Stimulated activated CD4-positive, alpha-beta T cell treated with anti-CD3 and anti-CD28 coated beads, Interleukin-1b, Interleukin-23, amount 100 ng/mL, for 1 hour (primary cell): ENCODE measurements at places on chromosomes 11 and 22.

DNA sequence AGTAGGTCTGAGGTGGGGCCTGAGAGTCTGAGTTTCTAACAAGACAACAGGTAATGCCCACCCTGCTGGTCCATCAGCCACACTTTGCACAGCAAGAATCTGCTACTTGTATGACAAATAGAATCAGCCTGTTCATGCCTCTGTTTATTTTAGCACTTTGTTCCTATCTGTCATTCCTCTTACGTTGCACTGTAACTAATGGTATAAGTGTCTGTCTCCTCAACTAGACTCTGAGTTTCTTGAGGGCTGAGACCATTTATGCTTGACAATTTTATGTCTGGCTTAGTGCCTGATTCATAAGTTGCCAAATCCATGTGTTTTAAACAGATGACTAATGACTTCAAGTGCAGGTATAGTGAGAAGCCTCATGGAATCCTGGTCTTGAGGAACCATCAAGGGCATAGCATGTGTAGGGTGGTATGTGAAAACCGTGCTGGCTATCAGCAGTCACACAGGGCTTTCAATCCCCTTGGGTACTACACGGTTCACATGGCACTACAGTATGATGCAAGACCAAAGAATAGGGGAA, 209.7 kb downstream of the C11orf91 start:
- DNase-seq, result no peak

DNA sequence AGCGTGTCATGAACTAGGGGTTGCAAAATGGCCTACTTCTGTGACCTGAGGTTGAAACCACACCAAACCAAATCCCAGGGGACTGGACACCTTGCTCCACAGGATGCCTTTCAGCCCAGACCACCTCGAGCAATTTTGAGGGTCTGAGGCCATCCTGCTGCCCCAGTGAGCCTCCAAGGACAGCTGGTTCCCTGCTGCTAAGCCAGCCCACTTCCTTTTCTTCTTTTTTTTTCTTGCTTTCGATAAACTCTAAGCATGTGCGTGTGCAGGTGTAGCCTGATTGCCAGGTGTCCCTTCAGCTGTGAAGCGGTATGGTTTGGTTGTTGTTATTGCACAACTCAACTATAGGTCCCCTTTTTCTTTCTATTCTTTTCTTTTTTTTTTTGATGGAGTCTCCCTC, 2.7 kb downstream of the CRYBB1 start:
- no peak for DNase-seq

- DNase-seq, result no peak
These were observed 30.1 kb upstream of the TP53I11 start for GRCh38 chr11:44980533-44981427.

DNA sequence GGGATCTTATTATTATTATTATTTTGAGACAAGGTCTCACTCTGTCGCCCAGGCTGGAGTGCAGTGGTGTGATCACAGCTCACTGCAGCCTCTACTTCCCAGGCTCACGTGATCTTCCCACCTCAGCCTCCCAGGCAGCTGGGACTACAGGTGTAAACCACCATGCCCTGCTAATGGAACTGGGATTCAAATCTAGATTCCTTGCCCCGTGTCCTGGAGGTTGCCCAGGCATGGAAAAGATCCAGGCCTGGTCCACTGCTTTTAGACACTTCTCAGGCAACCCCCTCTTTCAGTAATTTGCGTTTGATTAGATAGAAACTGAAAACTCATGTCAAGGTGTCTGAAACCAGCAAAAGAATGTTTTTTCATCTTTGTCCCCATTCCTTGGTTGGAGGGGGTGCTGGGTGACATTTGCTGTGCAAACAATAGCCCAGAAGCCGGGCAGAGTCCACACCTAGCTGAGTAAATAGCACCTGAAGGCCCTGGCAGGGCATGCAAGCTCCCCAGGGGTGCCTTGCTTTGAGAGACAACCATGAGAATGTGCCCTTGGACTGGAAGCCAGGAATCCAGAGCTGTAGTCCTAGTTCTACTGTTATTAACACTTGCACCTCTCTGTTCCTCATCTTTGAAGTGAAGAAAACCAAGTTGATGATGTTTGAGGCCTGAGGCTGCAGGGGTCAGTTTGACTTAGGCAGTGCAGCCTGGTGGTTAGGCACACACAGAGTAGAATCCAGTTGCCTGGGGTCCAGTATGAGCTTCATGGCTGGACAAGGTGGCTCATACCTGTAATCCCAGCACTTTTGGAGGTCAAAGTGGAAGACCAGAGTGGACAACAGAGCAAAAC, 19.1 kb upstream of the XBP1 start:
- DNase-seq, result no peak

GRCh38 chr11:64267207-64267945, 16.0 kb downstream of the PLCB3 start:
- no peak for DNase-seq

DNA sequence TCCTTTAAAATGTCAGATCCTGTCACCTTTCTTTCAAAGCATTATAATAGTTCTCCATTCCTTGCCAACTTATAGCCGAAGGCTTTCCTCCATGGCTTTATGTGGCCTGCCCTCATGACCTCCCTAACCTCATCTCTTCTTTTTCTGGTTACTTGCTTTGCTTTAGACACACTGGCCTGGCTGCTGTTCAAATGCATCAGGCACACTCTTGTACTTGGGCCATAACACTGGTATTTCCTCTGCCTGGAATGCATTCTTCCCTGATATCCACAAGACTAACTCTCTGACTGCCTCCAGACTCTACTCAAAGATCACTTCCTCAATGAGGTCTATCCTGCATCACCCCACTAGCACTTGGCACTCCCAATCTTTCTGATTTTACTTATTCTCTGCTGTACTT, 710.3 kb downstream of the KCNA4 start:
- no peak for DNase-seq

DNA sequence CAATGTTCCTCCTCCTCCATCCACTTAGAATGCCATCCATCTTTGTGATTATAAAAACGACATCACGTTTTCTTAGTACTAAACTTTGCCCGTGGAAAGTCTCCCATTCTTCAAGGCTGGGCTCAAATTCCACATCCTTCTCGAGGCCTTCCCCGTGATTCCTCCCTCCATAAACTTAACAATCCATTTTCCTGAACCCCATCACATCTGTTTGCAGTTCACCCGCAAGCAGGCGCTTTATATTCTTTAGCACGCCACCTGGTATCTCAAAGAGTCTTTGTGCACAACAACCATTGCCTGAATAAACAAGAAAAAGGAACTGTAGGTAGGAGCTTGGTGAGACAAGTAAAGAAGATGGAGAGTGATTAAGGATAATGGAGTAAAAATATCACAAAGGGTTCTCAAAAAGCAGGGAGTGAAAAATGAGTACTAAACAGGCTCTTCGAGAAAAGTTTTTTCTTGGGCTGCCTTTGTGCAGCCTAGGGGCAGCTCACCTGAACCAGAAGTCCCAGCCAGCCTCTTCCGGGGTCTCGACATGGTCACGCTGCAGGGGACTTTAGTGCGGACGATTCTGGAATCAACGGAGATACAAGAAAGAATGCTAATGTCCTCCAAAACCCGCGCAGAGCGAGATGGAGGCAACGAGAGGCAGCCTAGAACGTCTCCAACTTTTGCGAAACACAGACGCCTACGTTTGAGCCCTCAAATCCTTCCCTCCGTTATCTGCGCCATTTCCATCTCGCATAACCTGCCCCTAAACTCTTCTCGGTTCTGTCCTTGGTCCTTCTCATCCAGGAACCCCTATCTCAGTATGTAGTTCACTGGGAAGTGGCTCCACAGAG, 585 bp downstream of the THYN1 start:
- no peak for DNase-seq

DNA sequence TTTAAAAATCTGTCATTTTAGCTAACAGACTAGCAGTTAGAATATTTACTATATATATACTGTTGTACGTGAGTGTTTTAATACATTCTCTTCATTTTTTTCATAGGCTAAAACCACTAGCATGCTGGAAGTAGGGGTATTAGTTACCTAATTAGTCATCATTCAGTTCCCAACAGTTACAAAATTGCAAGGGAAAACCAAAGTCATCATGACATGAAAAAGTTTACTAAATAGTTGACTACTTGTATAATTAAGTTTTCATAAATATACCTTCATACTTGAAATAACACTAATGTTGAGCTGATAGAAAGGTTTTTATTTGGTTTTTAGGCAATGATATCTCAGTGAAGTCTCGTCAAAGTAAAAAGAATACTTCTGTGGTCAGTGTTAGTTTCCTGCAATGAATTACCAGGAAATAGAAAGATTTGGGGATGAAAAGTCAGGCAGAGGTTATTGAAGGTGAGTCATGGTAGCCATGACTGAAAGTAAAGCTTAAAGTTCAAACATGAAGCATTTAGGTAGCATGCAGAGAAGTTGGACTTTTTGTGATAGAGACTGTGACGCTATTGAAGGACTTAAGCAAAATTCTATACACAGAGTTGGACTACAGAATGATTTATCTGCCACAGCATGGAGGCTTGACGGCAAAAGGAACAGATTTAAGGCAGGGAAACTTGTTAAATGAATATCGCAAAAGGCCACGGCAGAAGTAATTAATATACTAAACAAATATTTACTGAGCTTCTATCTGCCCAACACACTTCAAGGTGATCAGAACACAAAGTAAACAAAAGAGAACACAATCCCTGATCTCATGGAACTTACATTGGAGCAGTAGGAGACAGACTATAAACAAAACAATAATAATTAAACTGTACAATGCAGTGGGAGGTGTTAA, 828.1 kb upstream of the FAT3 start:
- no peak for DNase-seq

GRCh38 chr11:13102513-13102840, 93.4 kb downstream of the RASSF10 start:
- DNase-seq, result no peak

DNA sequence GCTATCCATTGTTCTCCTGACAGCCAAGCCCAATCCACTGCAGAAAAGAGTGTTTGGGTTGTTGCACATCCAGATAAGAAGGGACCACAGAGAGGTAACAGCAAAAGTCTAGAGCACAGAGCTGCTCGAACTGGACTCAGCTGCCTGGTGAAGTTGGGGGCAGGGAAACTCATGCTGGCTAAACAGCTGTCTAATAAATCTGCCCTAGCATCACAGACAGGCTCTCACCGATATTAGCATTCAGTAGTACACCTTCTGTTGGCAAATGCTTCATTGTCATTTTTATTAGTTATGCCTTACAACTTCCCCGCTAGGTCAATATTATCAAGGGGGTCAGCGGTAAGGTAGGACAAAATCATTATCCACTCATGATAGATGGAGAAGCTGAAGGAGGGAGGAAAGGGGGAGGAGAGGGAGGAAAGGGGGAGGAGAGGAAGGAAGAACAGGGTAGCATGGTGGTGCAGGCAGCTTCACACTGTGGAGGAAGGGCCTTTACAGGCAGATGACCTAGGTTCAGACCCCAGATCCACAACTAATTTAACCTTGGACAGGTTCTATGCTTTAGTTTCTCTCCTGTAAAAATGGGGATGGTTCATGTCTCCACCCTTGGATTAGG, 102.7 kb downstream of the LARGE1 start:
- DNase-seq, result no peak

GRCh38 chr11:62622476-62623089, 797 bp upstream of the B3GAT3 start:
- DNase-seq, result no peak

- DNase-seq, result no peak
These were observed 28.4 kb upstream of the PPP6R3 start for GRCh38 chr11:68431984-68432645.

GRCh38 chr22:24423519-24424000, 3.8 kb upstream of the ADORA2A start:
- DNase-seq, result no peak

DNA sequence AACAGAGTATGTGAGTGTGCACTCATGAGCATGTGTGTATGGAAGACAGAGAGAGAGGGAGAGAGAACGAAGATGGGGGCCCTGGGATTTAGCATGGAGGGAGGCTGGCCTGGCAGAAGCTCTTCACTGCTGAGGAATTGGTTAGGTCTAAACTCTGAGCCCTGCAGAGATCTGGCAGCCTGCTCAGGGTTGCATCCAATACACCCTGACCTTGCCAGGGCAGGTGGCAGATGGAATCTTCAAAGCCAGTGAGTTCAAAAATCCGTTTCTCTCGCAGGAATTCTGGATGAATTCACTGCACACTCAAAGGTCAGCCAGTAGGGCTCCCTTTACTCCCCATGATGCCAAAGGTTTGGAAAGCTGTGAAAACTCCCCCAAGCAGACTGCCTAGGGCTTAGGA, 61.4 kb upstream of the OLFML1 start:
- DNase-seq, result no peak

DNA sequence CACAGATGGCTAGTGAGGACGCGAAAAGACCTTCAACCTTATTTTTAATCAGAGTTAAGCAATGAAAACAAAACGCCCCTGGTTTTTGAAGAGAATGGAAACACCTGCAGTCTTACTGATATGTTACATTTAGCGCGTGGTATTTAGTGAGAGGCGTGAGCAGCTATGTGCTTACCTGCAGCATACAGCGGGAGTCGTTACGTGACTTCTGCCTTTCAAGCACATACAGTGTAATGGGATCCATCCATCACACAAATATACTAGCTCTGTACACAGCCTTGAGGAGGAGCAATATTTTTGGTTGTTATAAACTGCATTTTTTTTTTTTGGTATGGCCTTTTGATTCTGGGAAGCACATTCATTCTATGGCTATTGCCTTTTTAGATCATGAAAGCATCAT, 5.5 kb downstream of the KRTAP5-2 start:
- DNase-seq, result no peak

DNA sequence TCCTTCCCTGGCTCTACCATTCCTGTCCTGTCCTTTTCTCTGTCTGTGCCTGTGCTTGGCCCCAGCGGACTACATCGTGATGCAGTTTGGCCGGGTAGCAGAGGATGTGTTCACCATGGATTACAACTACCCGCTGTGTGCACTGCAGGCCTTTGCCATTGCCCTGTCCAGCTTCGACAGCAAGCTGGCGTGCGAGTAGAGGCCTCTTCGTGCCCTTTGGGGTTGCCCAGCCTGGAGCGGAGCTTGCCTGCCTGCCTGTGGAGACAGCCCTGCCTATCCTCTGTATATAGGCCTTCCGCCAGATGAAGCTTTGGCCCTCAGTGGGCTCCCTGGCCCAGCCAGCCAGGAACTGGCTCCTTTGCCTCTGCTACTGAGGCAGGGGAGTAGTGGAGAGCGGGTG, 20.4 kb downstream of the TUB start:
- no peak for DNase-seq

GRCh38 chr22:20918663-20919218, 1.5 kb downstream of the CRKL start:
- DNase-seq, result no peak

DNA sequence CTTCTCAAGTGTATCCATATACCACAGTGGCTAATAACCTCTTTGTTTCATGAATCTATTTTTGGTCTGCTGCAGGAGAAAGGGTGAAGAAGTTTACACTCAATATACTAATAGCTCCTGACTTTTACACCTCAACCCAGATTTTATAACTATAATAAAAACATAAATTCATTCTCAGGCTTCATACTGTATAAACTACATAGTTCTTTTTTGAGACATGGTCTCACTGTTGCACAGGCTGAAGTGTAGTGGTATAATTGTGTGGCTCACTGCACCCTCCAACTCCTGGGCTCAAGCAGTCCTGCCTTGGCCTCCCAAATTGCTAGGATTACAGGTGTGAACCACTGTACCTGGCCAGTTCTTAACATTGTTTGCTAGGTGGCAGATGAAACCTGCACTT, 17.8 kb upstream of the CCDC179 start:
- no peak for DNase-seq

- peak; percentile 60 for DNase-seq
These were observed at the start of gene RRAS2 for GRCh38 chr11:14358729-14359439. Gene RRAS2, minus strand, starts transcription at chr11:14359183. Its CDS starts 313 bp downstream, at chr11:14358870.
